ENCODE measurements at places on chromosomes 1 and 21. TPM values are rescaled to one million over a fixed set of nuclear protein-coding genes. Genes with fewer than 3 reads are reported as not detected.

SYTL1 gene
- total RNA-seq, result 3.2 TPM

TAS1R1 gene
- total RNA-seq, result not detected

HES5 gene
- 21.2 TPM for total RNA-seq

RAVER2 gene
- total RNA-seq, result 4.4 TPM

DNA sequence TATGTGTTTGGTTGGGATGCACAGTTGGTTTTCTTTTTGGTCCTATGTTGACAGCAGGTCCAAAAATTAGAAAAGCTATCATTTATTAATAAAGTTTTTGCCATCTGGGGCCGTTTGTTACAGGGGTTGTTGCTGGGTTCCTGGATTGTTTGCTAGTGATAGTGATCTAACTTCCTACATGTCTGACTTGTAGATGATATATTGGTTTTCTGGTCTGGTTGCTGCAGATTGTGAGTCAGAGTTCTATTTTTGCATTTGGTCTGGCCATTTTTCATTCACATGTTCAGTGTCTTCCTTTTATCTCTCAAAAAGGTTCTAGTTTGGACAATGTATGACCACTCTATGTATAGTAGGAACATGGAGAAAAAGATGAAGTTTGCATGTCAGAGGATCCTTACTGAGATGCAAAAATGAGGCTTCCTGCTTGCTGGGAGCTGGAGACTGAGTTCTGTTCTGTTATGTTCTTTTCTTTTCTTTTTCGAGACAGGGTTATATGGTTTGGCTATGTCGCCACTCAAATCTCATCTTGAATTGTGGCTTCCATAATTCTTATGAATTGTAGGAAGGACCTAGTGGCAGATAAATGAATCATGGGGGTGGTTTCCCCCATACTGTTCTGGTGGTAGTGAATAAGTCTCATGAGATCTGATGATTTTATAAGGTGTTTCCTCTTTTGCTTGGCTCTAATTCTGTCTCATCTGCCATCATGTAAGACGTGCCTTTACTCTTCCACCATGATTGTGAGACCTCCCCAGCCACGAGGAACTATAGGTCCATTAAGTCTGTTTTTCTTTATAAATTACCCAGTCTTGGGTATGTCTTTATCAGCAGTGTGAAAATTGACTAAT lies 4.2 kb upstream of the NVL start:
- no peak for DNase-seq

- DNase-seq, result no peak
These were observed 41.3 kb upstream of the RAVER2 start for GRCh38 chr1:64703600-64703999.

- peak; percentile 20 for DNase-seq
These were observed 41.0 kb upstream of the DR1 start for GRCh38 chr1:93304716-93305138.

- DNase-seq, result no peak
These were observed 2.5 kb upstream of the TMPRSS2 start for GRCh38 chr21:41510500-41510899.

- DNase-seq, result no peak
These were observed 1.0 kb upstream of the JAM2 start for GRCh38 chr21:25637851-25638659.

- DNase-seq, result no peak
These were observed 67.3 kb downstream of the VCAM1 start for GRCh38 chr1:100786870-100787269.

GRCh38 chr1:76330991-76331603 lies 256.6 kb downstream of the ST6GALNAC3 start:
- DNase-seq, result peak; percentile 42

DNA sequence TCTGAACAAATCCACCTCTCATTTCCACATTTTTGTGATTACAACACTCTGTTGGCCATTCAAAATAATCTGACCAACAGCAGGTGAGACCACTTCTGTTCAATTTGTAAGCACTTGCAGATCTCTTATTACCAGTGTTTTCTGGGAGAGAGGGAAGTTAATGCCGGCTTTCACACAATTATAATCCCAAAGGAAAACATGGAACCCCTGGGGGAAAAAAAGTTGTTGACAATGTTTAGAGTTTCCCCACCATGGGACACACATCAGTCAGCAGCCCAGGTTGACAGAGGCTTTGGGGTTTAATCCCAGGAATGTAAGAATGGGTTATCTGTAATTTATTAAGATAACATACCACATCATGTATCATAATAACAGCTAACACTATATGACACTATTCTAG lies 68.4 kb upstream of the TNFSF4 start:
- DNase-seq, result no peak

All from glutamatergic neuron (in vitro differentiated cells).